ENCODE measurements at places on chromosomes 1 and 21.

- DNase-seq, result no peak
Measured at GRCh38 chr1:21966247-21967000, 10.4 kb upstream of the CELA3B start.

DNA sequence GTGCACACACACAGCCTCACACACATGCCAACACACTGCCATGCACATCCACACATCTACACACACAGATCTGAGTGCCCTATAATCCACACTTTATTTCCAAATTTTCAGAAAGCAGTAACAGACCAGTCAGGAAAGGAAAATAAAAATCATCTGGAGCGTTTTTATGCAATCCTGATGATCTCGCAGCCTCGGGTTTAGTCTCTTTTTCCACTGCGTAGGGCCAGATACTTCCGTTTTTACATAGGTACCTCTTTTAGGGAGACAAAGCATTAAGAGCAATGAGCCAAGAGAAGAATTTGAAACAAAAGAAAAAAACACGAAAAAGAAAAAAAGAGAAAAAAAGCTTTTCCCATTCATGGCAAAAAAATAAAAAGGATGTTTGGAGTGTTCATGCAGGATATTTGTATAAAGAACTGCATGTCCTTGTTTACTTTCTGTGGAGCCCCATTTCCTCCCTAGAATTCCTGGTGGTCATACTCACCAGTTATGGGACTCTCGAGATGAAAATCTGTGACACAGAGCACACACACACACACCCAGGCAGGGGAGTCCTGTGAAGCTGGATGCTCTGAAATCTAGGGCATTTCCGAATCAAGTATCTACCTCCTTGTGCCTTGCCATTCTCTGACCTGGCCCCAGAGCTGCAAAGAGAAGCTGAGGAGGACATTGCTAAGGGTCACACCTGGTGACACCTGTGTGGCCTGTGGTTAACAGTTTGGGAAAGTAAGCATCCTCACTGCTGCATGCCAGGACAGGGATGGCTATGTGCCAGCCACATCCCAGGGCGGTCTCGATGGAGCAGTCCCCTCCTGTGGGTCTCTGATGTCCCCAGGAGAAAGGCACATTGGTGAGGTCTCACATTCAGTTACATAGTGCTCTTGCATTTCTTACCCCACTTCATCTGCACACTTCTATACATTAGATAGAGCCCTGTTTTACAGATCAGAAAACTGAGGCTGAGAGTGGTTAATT, 83.6 kb downstream of the RUNX1 start:
- DNase-seq, result no peak

DNA sequence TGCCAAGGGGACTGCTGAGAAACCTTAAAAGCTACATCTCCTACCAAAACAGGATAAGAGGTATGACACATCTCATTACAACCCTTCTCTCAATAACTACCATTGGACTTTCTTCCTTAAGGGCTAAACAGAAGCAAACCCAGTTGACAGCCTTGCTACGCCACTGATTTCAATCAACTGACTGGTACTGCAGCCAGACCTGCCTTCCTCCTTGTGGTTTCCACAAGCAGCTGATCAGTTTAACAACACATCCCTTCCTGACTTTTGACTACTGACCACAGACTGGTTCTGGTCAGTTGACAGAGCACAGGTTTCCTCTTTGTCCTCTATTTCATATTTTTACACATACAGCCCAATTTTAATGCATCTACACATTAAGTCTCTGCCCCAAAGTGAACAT, 108.8 kb downstream of the ADAMTS1 start:
- no peak for DNase-seq

DNA sequence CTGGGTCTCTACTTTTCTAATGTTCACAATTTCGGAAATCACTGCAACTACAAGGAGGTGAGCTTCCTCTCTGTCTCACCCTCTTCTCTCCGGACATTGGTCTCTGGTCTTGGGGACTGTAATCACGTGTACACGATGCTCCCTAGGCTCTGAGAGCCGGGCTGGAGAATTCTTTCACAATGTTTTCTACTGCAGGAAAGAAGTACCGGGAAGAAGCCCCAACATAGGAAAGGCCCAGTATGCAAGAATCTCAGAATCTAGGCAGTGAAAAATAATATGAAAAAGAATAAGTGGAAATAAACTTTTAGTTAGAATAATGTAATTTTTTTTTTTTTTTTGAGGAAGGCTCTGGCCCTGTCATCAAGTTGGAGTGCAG, 13.5 kb upstream of the HJV start:
- DNase-seq, result no peak

GRCh38 chr1:243508303-243508713, 252.5 kb downstream of the SDCCAG8 start:
- DNase-seq, result peak; percentile 37

DNA sequence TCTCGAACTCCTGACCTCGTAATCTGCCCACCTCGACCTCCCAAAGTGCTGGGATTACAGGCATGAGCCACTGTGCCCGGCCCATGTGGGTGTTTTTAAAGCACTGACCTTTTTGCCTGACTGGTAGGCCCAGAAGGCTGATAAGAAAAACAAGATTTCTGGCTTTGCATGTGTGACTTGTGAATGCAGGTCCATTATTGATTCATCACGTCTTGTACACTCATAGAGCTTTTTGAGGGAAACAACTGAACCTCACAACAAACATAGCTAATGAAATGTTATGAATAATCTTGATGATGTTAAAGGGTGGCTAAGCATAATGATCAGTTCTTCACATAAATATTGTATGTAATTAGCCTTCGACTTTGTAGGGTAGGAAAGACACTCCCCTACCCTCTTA, 140.9 kb upstream of the UBE2U start:
- no peak for DNase-seq
